ENCODE measurements at places on chromosomes 12 and 14. TPM values are rescaled to one million over a fixed set of nuclear protein-coding genes. Genes with fewer than 3 reads are reported as not detected.

- peaks cover 19% of the 10 kb centered on the region for H3K36me3 ChIP-seq
- H3K4me3 ChIP-seq: no peak overlapping the region
- no peaks in the 10 kb centered on the region for H3K27me3 ChIP-seq
- peaks cover 25% of the 10 kb centered on the region for H3K4me1 ChIP-seq
- DNase-seq: no peak
These were observed 122.3 kb upstream of the ATF1 start for GRCh38 chr12:50641566-50641965.

DNA sequence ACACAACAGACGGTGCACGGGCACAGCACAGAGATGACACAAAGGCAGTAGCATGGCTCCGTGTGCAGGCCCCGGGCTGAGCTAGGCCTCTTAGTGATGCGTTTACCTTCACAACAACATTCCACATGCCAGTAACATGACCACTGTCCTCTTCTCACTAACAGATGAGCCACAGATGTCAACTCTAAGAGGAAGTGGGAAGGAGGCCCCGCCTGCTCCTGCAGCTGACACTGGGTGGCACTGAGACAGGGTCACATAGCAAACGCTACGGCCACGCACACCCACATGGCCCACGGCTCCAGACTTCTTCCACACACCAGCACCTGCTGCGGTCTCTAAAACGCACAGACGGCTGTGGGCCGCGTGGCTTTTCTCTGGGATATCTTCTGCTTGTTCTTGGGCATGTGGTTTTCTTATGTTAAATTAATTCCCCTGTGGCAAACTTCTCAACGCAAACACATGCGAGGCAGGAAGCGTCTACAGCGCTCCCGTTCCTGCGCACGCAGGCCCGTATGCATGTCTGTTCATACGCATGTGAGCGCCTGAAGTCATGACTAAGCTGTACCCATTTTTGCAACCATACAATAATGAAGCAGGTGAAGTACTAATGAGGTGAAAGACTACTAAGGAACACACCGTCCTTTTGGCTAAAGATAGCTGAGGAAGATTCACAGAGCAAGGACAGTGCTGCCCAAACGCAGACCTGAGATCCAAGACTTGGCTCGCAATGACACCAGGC lies 26.8 kb downstream of the AMN start:
- peaks cover 31% of the 10 kb centered on the region for H3K4me1 ChIP-seq
- no peaks in the 10 kb centered on the region for H3K36me3 ChIP-seq
- peak; percentile 63 for DNase-seq
- no peaks in the 10 kb centered on the region for H3K27me3 ChIP-seq
- H3K4me3 ChIP-seq: no peak overlapping the region

The CDCA3 gene
- 115 TPM for total RNA-seq

DNA sequence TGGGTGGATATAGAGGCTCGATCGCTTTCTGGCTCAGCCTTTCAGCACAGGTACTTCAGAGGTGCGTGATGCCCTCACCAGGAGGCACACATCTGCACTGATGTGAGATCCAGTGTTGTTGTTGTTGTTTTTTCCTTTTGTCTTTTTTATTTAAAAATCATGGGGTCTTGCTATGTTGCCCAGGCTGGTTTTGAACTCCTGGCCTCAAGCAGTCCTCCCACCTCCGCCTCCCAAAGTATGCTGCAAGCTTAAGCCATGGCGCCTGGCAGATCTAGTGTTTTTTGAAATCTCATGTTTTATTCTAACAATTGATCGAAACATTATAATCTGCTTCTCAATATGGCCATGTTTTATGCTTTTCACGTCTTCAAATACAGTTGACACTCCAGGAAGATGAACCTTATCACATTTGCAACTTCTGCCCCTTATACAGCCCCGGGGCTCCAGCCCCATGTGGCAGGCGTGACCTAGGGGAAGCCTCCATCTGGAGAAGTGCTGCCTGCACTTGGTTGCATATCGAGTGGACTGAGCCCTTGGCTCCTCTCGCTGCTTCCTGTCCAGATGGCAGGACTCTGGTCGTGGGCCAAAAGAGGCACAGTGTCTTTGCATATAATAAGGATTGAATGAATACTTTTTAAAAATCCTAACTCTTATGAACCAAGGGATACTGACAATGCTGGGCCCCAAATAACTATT lies 71.7 kb downstream of the TRAF3 start:
- peak overlapping the region; percentile 22 for H3K27ac ChIP-seq
- H3K4me3 ChIP-seq: no peak overlapping the region
- H3K36me3 ChIP-seq: peaks cover 20% of the 10 kb centered on the region
- DNase-seq: no peak

The KCNJ8 gene
- total RNA-seq: not detected

DNA sequence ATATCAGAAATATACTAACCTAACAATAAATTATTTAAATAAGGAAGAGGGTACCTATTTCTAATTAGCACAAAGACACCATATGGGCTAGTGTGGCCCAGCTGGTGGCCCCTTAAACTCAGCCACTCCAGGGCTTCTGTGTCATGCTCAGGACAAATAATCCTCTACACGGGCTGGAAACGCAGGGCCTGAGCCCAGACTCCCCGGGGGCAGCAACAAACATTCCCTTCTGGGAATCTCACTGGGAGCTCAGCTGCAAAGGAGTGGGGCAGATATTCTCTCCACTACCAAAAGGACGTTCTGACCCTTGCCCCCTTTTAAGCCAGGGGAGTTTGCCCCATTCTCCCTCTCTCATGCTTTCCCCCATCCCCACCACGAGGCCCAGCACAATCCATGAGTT lies 43.7 kb upstream of the ELK3 start:
- no peaks in the 10 kb centered on the region for H3K27me3 ChIP-seq
- H3K4me1 ChIP-seq: no peaks in the 10 kb centered on the region
- H3K36me3 ChIP-seq: no peaks in the 10 kb centered on the region
- H3K27ac ChIP-seq: no peak overlapping the region
- no peak for DNase-seq

DNA sequence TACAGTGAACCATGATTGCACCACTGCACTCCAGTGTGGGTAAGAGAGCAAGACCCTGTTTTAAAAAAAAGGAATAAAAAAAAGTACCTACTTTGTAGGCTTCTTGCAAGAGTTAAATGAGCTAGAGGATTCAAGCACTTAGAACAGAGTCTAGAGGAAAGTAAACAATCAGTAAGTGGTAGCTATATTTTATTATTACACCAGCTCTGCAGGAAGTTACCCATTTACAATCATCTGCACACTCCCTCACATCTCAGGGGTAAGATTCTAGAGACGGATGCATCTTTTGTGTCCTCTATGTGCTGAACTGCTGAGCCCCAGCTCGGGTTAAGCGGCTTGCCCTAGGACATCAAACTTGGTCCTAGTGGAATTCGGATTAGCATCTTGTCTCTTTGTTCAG lies 67.3 kb downstream of the KCNK10 start:
- H3K36me3 ChIP-seq: no peaks in the 10 kb centered on the region
- peaks cover 4% of the 10 kb centered on the region for H3K27me3 ChIP-seq
- no peak overlapping the region for H3K27ac ChIP-seq
- no peak overlapping the region for H3K4me3 ChIP-seq

DNA sequence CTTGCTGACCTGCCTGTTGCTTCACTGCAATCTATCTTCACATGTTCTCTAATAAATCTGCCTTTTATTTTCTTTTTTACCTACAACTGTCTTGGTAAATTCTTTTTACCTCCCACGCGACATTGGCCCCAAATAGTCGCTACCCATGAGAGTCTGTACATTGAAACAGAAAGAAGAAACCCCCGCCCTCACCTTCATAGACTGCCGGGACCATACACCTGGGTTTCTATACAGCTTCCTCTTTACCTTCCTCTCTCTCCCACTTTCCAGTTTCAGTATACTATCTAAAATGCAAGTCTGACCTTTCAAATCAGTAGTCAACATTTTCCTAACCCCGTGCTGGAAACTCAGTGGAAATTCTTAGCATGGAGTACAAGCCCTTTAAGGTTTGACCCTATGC lies 4.8 kb downstream of the SLC8A3 start:
- DNase-seq: no peak
- no peak overlapping the region for H3K27ac ChIP-seq
- H3K36me3 ChIP-seq: no peaks in the 10 kb centered on the region

- no peak overlapping the region for H3K27ac ChIP-seq
- no peak for DNase-seq
- no peaks in the 10 kb centered on the region for H3K36me3 ChIP-seq
- H3K4me1 ChIP-seq: no peaks in the 10 kb centered on the region
- no peaks in the 10 kb centered on the region for H3K27me3 ChIP-seq
- H3K4me3 ChIP-seq: no peak overlapping the region
These were observed 298.0 kb downstream of the RMST start for GRCh38 chr12:97760601-97761000.

GRCh38 chr12:30877105-30877875 lies 49.3 kb upstream of the TSPAN11 start:
- DNase-seq: no peak
- no peak overlapping the region for H3K27ac ChIP-seq
- H3K36me3 ChIP-seq: no peaks in the 10 kb centered on the region
- H3K27me3 ChIP-seq: peaks cover 8% of the 10 kb centered on the region

DNA sequence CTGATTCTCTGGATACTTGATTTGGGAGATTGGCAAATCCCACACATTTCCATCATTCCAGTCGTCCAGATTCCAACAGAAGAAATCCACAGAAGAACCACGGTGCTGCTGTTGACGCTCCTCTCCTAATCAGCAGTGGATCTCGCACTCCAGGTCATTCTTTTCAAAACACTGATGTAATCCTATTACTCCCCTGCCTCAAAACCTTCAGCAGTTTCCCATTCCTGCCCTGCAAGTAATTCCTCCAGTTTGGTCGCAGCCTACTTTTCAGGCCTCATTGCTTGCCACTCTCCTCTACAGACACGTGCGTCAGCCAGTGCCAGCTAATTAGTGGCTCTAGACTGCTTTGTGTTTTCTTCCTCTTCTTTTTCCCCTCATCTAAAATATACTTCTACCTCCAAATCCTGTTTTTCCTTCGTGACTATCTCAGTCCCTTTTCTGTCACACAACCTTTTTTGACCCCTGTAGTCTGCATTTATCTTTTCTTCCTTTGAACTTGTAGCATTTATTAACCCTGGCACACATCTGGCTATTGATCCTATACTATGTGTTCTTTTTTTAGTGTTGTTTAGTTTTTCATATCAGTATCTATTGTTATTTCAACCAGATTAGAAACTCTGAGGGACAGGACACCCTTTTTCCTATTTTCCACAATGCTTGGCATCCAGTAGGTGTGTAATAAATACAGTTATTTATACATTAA lies 36.8 kb downstream of the PRORP start:
- H3K4me1 ChIP-seq: peaks cover 30% of the 10 kb centered on the region
- H3K36me3 ChIP-seq: peaks cover 20% of the 10 kb centered on the region
- DNase-seq: no peak
- no peak overlapping the region for H3K27ac ChIP-seq

The TSPAN19 gene
- not detected for total RNA-seq

DNA sequence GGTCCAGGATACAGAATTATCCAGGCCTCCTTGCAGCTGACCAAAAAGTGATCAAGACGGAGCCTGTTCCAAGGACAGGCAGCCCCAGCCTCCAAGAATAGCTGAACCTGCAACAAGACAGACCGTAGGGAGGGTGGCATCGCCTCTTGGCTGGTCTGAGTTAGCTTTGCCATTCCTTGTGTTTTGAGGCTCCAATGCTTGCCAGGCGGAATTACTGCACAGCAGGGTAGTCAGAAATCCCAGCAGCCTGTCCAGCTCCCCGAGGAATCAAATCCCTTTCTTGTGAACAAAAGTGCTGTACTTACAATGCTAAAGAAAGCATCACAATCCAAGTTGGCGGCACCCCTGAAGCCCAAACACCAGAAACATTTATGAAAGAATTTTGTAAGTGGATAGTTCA lies 246.9 kb downstream of the TMEM132C start:
- H3K4me1 ChIP-seq: no peaks in the 10 kb centered on the region
- no peak overlapping the region for H3K4me3 ChIP-seq
- H3K36me3 ChIP-seq: no peaks in the 10 kb centered on the region
- no peaks in the 10 kb centered on the region for H3K27me3 ChIP-seq
- H3K27ac ChIP-seq: no peak overlapping the region
- no peak for DNase-seq

- H3K27ac ChIP-seq: no peak overlapping the region
- no peaks in the 10 kb centered on the region for H3K4me1 ChIP-seq
- H3K36me3 ChIP-seq: no peaks in the 10 kb centered on the region
- no peak for DNase-seq
These were observed 21.0 kb upstream of the CIPC start for GRCh38 chr14:77077040-77077439.

- no peak overlapping the region for H3K27ac ChIP-seq
- peaks cover 24% of the 10 kb centered on the region for H3K27me3 ChIP-seq
- peaks cover 4% of the 10 kb centered on the region for H3K4me1 ChIP-seq
- DNase-seq: no peak
- peaks cover 1% of the 10 kb centered on the region for H3K36me3 ChIP-seq
- no peak overlapping the region for H3K4me3 ChIP-seq
These were observed 411.1 kb downstream of the TMEM121 start for GRCh38 chr14:105937253-105938054.

GRCh38 chr14:103343905-103344797 lies 10.1 kb downstream of the EIF5 start:
- DNase-seq: no peak
- H3K27me3 ChIP-seq: no peaks in the 10 kb centered on the region
- H3K4me3 ChIP-seq: no peak overlapping the region
- peaks cover 2% of the 10 kb centered on the region for H3K4me1 ChIP-seq
- H3K27ac ChIP-seq: no peak overlapping the region

The CCDC85C gene
- 7.5 TPM for total RNA-seq

DNA sequence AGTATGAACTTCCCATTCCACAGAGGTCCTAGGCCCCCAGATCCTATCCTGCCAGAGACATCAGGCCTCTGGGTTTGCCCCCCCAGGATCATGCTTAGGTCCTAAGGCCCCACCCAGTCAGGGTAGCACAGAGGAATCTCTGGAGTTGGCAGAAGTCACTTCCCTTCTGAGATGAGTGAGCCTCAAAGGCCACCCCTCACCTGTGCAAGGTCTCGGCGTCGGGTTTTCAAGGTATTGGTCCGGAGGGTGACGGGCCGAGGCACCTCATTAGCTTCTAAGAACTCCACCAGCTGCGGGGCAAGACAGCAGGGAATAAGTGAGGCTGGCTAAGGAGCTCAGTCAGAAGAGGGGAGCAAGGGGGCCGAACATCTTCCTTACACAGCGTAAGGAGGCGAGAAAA lies 5.2 kb downstream of the NOP2 start:
- H3K4me3 ChIP-seq: no peak overlapping the region
- H3K27ac ChIP-seq: peak overlapping the region; percentile 47
- peaks cover 76% of the 10 kb centered on the region for H3K36me3 ChIP-seq
- no peaks in the 10 kb centered on the region for H3K27me3 ChIP-seq
- no peak for DNase-seq
- H3K4me1 ChIP-seq: peaks cover 35% of the 10 kb centered on the region
